Omental fat pad (tissue), 4 donors: ENCODE measurements at places on chromosomes 5 and 9.

DNA sequence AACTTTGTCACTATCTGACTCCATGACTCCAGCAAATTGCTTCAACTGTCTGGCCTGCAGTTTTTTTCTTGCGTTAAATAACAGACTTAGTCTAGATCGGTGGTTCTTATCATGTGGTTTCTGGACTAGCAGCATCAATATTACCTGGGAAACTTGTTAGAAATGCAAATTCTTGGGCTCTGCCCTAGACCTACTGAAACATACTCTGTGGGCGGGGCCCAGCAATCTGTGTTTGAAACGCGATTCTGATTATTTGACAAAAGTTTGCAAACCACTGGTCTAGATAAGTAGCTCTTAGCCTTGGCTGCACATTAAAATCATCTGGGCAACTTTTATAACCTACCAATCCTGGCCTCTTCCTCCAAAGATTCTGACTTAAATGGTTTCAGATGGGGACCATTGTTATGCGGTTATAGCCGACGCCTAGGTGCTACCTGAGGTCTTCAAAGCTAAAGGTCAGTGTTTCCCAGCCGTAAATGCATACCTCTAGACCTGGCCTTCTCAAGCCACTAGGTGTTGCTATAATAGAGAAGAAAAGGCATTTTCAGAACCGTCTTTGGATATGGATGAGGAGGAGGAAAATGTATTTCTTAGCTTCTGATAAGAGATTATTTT is 74.0 kb downstream of the C9orf85 start:
- DNase-seq = no peak

- no peak for DNase-seq
Measured at GRCh38 chr5:89988998-89989655, 420.4 kb downstream of the CETN3 start.

GRCh38 chr9:100204796-100205195 is 105.8 kb downstream of the INVS start:
- DNase-seq = no peak

GRCh38 chr9:5582835-5583195 is 46.1 kb upstream of the RIC1 start:
- DNase-seq = no peak

GRCh38 chr9:27566118-27566517 is 7.2 kb downstream of the C9orf72 start:
- DNase-seq = no peak

- DNase-seq = peak; percentile 71
Measured at GRCh38 chr5:57494104-57495098, 11.8 kb upstream of the ACTBL2 start.

DNA sequence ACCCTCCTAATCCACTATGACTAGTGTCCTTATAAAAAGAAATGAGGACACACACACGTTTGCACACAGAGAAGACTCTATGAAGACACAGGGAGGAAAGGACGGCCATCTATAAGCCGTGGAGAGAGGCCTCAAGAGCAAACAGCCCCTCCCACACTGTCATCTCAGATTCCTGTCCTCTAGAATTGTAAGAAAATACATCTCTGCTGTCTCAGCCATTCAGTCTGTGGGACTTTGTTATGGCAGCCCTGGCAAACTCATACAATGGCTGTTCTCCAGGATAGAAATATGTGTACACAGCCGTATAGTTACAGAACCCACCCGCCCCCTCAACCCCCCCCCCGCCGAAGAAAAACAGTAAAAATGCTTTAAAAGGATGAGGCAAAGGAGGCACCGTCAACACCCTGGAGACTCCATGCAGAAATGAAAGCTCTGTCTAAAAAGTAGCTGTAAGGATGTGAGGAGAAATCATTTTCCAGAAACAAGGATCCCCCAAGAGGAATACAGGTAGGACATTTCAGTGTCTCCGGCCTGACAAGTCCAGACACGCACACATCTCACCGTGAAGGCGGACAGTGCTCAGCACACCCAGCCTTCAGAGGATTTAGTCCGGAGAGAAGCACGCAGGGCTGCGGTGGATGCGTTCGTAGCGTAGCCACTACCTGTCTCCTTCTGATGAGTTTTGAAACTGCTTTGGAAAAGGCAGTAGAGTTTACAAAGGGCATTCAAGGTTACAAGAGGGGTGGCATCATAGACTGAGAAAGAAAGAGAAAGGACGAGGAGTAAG is 110.8 kb upstream of the ERCC6L2 start:
- no peak for DNase-seq

DNA sequence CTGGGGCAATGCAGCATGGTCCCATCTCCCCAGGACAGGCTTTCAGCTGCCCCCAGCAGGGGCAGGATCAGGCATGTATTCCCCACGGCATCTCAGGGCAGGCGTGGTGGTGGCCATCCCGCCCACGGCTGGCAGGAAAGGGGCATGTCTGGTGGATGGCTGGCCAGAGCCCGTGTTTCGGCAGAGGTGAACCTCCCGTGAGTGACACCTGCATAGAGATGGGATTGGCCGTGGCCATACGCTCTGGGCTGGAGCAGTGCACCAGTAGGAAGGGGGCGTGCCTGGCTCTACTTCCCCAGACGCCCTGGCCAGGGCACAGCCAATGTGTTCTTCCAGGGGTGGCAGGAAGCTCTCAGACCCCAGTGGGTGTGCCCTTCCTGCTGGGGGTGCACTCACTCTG is 139.1 kb downstream of the ZNF354C start:
- DNase-seq = no peak

- DNase-seq = no peak
Measured at GRCh38 chr9:98495530-98495929, 213.2 kb downstream of the GABBR2 start.

DNA sequence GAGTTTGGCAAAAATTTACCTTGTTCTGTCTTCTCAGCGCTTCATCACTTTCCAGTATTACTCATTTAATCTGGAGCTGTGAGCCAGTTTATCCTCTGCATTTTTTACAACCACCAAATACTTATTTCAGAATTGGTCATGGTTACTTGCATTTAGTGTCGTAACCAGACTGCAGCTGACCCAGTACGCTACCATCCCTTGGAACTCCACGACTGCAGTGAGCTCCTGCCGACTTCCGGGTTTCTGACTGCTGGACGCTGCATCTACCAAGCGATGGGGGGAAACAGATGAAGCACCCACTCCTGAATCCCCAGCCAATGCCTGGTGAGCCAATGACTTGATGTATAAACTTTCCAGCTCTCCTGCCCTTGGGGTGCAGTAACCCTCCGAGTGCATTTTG is 174.4 kb upstream of the PRLR start:
- DNase-seq = no peak

- DNase-seq = no peak
Measured at GRCh38 chr5:110086658-110087388, 397.1 kb downstream of the MAN2A1 start.

DNA sequence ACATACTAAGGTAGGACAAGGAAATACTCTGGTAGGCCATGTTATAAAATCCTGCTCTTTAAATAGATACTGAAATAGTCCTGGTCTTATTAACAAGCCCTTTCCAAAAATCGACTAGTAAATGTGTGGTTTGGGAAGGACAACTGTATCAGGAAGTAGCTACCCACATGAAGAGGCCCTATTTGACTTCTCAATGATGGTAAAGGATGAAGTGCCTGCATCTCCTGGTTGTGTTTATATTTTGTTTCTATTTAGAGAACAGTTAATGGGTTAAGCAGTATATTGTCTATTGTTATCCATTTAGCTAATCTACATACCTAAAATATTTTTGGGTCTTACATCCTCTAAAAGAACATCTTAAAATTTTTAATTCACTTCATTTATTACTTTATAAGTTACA is 12.5 kb downstream of the GDF9 start:
- no peak for DNase-seq

DNA sequence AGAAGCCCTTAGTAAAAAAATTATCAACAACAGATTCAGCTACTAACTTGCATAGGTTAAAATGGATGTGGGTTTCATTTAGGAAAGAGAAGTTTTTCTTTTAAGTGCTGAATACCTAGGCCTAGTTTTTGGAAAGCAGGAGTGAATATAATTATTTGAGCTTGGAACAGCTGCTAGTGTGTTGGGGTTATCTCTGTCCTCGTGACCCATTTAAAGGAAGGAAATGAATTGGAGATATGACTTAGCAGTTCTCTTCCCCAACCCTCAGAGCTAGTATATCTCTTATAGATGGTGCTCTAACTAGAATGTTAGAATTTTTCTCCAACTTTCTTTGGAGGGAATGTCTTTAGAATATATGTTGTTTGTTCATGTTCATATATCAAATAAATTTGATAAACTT is 38.6 kb downstream of the ZNF366 start:
- DNase-seq = no peak

GRCh38 chr5:178504340-178504960 is 85.7 kb downstream of the COL23A1 start:
- DNase-seq = no peak

- no peak for DNase-seq
Measured at GRCh38 chr9:114176624-114177291, 21.4 kb downstream of the COL27A1 start.

GRCh38 chr5:137146402-137146890 is 352.7 kb downstream of the SPOCK1 start:
- no peak for DNase-seq

GRCh38 chr5:11234501-11234911 is 473.5 kb upstream of the DAP start:
- no peak for DNase-seq

- no peak for DNase-seq
Measured at GRCh38 chr5:79077680-79078365, 8.3 kb downstream of the BHMT2 start.

DNA sequence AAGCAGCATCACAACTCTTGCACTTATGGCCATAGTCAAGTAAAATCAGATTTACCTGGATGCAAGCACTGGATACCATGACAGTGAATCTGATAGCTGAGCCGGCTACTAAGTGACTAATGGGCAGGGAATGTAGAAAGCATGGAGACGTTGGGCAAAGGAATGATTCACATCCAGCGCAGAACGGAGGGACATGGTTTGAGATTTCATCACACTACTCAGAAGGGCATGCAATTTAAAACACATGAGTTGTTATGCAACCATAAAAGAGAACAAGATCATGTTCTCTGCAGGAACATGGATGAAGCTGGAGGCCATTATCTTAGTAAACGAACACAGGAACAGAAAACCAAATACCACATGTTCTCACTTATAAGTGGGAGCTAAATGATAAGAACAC is 169.1 kb upstream of the PIK3R1 start:
- no peak for DNase-seq

- no peak for DNase-seq
Measured at GRCh38 chr5:178240766-178241165, 8.2 kb upstream of the PHYKPL start.

GRCh38 chr5:154356020-154356655 is 89.7 kb upstream of the SAP30L start:
- no peak for DNase-seq

DNA sequence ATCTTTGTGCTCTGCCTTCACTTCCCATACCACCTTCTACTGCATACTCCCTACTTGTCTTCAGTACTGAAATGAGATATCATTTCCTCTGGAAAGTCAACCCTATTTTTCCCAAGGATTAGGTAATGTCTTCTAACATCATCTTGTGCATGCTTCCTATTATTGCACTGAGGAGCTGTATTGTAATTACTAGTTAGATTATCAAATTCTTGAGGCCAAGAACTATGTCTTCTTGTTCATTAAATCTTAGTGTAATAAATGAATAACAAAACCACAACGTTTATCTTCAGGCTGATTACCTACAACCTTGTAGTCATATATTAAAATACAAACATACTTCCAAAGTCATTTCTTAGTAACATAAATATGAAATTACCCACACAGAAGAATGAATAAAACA is 87.9 kb upstream of the POU5F2 start:
- no peak for DNase-seq

DNA sequence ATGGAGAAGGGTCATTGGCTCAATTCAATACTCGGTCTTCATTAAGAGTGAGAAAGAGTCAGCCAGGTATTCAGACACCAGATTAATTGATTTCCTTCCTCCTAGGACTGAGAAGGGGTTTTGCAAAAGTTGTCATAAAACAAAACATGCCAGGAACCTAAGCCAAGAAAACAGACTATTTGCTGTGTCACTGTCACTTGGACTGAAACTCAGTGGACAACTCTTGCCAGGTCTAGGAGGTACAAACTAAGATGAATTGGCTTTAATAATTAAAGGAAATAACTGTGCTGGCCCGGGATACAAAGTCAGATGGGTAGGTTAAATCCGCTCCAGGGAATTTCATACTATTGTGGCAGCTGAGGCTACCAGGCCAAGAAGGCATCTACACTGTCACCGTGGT is 71.1 kb upstream of the TBC1D9B start:
- DNase-seq = no peak

- no peak for DNase-seq
Measured at GRCh38 chr5:67623078-67623477, 426.5 kb upstream of the CD180 start.

DNA sequence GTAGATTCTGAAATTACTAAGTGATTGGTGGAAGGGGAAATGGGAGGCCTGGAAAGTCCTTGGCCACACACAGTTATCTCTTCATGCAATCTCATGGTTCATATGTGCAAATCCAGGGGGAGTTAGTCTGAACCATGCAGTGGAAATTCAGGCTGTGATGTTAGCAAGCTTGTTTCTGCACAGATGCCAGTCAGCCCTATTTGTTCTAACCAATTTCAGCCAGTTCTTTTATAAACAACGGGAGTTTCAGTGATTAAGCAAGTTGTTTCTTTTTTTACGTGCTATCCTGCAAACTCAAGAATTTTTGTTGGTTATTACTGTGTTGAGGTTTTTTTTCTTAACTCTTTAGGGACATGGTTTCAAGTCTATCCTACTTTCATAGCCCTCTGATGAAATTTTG is 298.0 kb downstream of the FER start:
- no peak for DNase-seq

DNA sequence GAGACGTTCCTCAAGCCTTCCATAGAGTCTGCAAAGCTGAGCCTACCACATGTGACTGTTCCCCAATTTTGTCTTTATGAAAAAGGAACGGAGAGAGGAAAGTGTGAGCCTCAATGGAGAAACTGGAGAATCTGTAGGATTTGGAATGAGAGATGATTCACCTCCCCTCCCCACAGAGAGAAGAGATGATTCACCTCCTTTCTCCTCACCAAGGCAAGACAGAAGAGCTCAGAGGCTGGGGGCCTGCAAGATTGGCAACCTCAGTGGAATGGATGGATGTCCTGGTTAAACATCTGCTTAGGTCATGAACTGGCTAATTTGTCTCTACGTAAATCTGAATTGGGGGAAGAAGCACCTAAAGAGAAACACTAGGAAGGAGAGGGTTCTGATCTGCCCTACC is 17.0 kb upstream of the MOCS2 start:
- no peak for DNase-seq

DNA sequence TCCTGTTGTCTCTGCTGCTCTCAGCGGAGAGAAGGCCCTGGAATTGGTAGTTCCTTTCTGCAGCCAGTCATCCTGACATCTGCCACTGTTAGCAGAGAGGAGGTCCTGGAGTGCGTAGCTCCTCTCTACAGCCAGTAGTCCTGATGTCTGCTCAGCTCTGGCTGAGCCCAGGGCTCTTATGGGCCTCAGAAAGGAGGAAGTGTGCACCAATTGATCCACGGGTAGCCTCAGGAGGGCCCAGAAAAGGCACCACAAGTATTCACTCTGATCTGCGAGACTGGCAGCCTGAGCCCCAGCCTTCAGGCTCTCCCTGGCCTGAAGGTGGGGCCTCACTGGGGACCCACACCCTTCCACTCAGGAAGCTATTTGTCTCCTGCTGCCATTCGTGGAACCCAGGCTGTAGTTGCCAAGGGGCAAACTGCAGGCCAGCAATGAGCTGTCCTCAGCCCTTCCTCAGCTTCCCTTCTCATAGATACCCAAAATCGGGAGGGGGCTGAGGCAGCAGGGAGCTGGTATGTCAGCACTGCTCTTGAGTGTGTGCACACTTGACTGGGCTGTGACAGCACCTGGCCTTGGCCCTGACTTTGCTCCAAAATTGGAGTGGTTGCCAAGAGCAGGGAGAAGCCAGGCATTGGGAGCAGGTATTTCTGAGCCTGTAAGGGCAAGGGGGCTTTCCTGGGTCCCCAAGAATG is 1049.5 kb upstream of the ACO1 start:
- DNase-seq = no peak
